NK-92 treated with Interleukin-12 subunit alpha and Interleukin-12 subunit beta, amount 100 ng/mL, for 24 hours (cell line): ENCODE measurements at places on chromosomes 5 and 9.

- no peak for DNase-seq
Measured at GRCh38 chr9:125472926-125473701, 211.5 kb downstream of the GAPVD1 start.

- no peak for DNase-seq
Measured at GRCh38 chr5:40619421-40619820, 60.3 kb upstream of the PTGER4 start.

GRCh38 chr5:15566789-15567188 is 66.8 kb downstream of the FBXL7 start:
- DNase-seq: no peak

DNA sequence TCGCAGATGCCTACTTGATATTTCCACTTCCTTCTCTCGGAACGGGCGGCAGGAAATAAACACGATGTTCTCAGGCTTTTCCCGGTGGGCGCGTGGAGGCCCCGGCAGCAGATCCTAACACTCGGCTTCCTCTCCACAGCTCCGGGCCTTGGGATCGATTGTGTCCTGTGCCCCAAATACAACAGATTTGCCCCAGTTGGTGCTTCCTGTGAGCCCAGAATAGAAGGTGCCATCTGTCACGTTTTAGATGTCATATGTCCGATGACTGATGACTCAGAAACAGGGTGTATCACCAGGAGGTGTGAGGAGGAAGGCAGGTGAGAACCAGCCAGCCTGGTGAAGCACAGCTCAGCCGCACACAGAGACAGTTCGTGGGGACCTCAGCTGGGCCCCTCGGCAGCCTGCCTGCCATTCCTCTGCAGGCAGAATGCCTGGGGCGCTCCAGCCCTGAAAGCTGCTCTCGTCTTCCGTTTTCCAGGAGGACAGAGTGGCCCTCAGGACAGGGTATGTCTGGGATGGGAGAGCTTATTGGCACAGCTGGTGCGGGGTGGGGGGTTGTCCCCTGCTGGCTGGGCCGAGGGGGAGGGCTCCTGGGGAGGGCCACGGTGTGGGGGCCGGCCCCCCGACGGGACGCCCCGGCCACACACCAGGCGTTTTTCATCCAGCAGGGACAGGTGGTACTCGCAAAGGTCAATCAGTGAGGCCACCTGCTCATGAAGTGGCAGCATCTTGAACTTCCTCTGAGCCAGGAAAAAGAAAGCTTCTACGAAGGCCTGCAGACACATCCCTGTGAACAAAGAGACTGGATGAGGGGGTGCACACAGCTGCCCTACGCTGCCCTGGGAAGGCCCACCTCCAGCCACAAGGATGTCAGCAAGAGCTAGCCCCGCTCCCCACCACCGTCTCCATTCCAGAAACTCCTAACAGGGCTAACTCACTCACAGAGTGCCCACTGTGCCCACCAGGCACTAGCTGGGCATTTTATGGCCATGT is 171.0 kb downstream of the DAB2IP start:
- no peak for DNase-seq

- DNase-seq: no peak
Measured at GRCh38 chr9:100033877-100034551, 64.8 kb downstream of the ERP44 start.
